ENCODE measurements at places on chromosomes 5 and 9.

- no peak for DNase-seq
Measured at GRCh38 chr9:4792054-4792571, 631 bp upstream of the RCL1 start.

DNA sequence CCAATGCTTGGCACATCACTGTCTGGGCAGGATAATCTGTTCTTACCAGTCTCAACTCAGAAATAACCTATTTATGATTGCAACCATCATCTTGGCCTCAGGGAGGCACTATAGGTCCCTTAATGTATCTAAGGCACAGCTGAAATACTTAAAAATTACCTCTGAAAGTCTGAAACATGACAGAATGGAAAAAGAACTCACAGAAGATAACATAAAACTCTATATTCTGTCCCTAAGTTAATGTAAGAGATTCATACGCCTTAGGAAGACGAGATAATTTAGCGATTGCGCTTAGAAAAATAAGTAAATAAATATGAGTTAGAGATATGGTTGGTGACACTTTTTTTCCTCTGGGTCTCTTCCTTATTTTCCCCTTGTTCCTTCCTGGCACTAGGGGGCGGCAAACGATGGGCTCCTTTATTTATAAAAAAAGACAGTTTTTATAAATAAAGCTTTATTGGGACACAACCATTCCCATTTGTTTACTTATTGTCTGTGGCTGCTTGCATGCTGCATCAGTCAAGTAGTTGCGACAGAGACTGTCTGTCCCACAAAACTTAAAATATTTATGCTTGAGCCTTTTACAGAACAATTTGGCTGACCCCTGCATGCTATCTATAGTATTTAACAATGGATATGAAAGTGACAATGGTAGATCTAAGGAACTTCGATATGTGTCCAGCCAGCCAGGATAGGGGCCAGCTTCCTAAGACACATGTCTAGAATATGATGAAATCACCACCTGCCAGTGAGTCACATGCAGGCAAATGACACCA lies 79.6 kb downstream of the PDE4D start:
- DNase-seq: peak; percentile 72

GRCh38 chr9:82491604-82492003 lies 503.0 kb downstream of the SPATA31D1 start:
- DNase-seq: no peak

GRCh38 chr9:112361601-112362000 lies 18.3 kb upstream of the HSDL2 start:
- DNase-seq: peak; percentile 59

DNA sequence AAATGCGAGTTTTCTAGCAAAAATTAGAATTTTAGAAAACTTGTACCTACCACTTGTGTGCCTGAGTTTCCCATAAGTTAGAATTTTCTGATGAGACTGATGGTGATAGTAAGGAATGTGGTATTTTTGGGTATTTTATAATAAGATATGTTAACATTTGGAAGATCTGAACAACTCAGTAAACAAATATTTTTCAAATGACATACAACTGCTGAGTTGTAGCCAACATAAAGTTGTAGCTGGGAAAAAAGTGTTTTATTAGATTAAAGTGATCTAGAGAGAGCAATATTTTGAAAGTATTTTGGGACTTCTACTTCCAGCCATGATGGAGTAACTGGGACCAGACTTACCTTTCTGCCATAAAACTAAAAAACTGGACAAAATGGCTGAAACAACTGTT lies 37.9 kb downstream of the GEMIN5 start:
- DNase-seq: no peak

GRCh38 chr5:2642684-2643345 lies 108.7 kb downstream of the IRX2 start:
- DNase-seq: no peak

DNA sequence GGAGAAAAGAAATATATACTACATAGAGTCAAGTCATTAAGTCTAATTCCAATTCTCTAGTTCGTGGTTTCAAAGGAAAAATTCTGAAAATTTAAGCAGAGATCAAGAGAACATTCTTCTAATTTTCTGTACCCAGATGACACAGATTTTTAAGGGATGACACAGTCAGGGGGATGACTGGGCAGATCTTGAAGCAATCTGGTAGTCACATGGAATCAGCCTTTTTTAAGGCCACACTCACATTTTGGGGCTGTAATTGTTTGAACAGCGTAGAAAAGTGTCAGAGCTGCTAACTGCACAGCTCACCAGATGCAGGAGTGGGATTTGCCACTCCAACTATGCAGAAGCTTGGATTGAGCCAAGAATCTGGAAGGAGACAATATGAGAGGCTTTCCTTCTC lies 20.4 kb downstream of the PDE4D start:
- no peak for DNase-seq

- peak; percentile 6 for DNase-seq
Measured at GRCh38 chr5:173302546-173303155, 25.6 kb downstream of the STC2 start.

DNA sequence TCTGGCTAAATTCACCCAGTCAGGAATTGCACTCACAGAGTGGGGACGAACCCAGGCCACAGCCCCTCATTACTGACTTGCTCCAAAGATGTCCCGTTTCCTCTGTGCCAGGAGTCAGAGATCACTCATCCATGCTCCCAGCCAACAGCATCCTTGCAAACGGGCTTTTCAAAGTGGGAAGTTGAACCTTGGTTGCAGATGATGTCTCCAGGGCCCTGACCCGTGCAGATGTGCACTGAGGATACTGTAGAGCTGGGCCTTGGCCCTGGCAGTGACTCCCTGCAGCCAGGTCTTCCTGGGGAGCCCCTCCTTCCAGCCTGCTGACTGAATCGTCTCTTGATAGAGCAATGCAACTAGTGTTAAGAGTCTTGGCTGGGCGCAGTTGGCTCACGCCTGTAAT lies 22.3 kb downstream of the TCF7 start:
- no peak for DNase-seq

DNA sequence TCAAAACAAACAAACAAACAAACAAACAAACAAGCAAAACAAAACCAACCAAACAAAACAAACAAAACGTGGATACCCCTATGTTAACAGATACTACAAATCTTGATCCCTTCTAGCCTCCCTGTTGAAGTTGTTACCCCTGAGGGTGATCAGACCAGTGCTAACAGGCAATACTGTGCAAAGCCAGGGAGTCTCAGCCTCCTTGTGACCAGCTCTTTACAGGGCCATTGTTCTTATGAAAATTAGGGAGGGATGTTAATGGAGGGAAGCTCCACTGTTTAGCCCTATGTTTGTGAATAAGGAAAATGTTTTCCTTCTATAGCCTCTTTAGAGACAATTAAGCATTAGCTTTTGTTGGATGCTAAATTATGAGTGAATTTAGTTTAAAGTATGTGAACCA lies 1072.1 kb upstream of the WWC1 start:
- no peak for DNase-seq

- DNase-seq: peak; percentile 74
Measured at GRCh38 chr9:83937861-83938455, 16.7 kb upstream of the KIF27 start.

DNA sequence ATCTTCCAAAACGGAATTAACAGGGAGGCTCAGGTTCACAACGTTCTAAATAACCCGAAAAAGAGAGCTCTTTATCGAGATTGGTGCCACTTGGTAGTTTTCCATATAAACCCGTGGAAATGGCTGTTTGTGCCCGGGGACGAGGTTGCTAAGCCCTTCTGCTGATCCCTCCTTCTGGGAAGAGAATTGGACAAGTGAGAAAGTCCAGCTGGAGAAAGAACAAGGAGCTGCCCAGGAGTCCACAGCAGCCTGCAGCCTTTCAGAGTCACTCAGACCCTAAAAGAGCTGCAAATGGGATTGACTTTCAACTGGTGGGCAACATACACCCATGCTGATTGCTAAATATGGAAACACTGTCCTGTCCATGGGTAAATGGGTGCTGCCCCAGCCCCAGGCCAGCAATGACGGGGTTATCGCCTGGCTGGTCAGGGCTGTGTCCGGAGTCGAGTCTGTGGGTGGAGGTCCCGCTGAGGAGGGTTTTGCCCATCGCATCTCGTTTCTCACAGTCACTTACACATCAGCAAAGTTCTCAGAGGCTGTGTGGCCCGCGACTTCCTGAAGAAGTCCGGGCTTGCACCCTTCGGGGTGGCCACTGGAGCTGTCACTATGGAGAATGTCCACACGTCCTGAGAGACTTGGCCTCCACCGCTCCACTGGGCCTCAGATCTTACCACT lies 40.7 kb upstream of the HSD17B3 start:
- DNase-seq: no peak

DNA sequence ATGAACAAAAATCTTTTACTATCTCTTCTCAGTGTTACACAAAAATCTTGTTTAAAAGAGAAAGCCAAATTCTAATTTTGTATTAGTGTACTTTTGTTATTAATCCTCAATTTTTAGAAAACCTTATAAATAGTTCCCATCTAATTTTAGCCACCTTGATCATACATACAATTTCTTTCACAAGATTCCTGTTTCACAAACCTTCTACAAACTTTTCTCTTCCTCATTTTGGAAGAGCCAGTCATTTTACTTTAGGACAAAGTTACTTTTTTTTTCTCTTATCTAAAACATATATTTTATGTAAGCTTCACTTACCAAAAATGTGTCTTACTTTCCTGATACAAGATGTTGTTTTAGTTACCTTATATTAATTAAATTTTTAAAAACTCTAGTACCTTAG lies 161.3 kb downstream of the YIPF5 start:
- DNase-seq: peak; percentile 54

DNA sequence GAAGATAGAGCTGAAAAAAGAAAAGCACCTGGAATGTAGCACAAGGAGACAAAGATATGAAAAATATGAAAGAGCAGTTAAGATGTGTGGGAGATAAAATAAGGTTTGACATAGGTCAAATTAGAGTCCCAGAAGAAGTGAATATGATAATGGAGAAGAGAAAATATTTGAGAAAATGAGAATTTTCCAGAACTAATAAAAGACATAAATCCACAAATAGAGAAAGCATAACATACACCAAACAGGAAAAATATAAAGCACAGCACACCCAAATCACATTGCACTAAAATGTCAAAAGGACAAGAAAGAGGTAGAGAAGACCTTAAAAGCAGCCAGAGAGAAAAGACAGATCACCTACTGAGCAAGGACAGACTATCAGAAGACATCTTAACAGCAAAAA lies 43.4 kb downstream of the IPPK start:
- no peak for DNase-seq

DNA sequence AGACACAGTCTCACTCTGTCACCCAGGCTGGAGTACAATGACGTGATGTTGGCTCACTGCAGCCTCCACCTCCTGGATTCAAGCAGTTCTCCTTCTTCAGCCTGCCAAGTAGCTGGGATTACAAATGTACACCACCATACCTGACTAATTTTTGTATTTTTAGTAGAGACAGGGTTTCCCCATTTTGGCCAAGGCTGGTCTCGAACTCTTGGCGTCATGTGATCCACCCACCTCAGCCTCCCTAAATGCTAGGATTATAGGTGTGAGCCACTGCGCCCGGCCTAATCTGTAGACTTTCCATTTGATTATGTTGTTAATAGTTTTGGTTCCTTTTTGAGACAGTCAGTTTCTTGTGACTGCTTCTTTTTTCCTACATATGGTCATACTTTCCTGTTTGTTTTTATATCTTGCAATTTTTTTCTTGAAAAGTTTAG lies 31.0 kb downstream of the MTREX start:
- peak; percentile 68 for DNase-seq

- DNase-seq: no peak
Measured at GRCh38 chr5:53817183-53817582, 256.7 kb downstream of the NDUFS4 start.

DNA sequence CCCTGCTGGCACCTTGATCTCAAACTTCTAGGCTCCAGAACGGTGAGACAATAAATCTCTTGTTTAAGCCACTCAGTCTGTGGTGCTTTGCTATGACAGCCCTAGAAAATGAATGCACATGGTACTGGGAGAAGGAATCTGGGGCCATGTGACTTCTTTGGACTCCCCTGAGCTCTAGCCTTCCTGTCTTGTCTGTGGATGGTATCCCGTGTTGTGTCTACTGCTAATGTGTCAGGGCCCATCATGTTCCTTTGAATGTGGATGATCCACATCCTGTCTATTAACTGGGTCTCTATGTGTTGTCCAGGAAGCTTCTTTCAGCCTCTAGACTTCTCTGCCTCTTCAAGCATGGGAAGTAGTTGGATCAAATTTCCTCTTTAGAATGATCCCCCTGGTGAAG lies 25.1 kb downstream of the IL7R start:
- no peak for DNase-seq

- no peak for DNase-seq
Measured at GRCh38 chr9:81849631-81850259, 78.5 kb upstream of the SPATA31D4 start.

DNA sequence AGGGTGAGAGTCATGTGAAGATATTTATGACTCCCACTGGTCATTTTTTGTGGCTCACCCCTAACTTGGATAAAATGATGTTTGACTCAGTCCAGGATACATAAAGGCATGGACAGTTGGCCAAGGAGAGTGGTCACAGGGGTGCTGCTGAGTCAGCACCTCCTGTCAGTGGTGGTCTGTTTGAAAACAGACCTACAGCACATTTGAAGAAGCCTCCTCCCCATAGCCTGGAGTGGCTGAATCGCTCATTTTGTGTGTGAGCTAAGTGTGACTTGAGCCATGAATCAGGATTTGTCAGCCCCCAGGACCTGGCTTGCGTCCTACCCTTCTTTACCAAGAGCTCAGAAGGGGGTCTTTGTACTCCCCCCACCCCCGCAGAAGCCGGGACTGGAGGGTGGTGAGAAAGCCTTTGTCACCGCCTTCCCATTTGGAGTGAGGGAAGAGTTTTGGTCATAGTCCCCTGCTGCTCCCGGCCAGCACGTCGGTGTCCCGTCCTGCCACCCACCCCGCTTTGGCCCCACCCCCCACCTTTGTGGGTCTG lies 35.6 kb downstream of the TRIO start:
- DNase-seq: peak; percentile 39

- peak; percentile 40 for DNase-seq
Measured at GRCh38 chr5:91079037-91079436, 304.1 kb downstream of the ARRDC3 start.

DNA sequence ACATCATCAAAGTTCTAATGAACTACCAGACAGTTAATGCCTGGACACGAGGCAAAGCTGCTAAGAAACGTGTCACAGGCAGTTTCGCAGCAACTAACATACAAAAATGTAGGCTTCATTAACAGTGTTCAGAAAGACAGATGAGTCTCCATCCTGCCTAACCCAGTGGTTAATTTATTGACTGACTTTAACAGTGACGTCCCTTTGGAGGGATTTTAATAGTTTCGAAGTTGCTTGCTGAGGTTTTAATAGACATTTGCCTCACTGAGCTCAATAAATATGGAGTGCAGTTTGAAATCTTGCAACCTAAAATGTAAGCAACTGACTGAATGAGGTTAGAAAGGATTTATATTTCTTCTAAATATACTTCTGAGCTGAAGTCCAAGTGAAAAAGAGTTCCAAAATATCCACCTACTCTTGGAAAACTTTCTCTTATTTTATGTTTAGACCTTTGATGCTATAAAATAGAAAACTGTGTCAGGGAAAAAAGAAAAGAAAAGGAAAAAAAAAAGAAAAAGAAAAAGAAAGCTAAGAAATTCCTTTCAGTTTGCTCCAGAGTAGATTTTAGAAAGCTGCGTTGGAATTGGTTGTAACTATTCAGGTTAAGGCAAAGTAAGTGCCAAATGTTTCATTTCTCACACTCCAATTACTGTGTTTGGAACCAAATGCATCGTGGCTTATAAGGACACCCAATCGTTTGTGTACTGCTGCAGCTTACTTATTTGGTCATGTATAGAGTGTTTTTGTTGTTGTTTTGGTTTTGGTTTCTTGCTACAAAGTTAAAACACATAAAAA lies 2016.6 kb downstream of the MAT2B start:
- DNase-seq: no peak
